GM13976 (cell line): ENCODE measurements at places on chromosomes 6 and 20.
A peak's percentile ranks its signal among the peaks of the same experiment; 100 is the strongest.

GRCh38 chr20:2706688-2707352, 14.2 kb downstream of the EBF4 start:
- peak; percentile 41 for DNase-seq

GRCh38 chr6:27617046-27617687, 144.3 kb upstream of the ZNF184 start:
- no peak for DNase-seq

- DNase-seq: peak; percentile 61
These were observed 18.7 kb downstream of the UQCC2 start for GRCh38 chr6:33692760-33693158.

- no peak for DNase-seq
These were observed 97.9 kb downstream of the ID4 start for GRCh38 chr6:19934996-19935591.

DNA sequence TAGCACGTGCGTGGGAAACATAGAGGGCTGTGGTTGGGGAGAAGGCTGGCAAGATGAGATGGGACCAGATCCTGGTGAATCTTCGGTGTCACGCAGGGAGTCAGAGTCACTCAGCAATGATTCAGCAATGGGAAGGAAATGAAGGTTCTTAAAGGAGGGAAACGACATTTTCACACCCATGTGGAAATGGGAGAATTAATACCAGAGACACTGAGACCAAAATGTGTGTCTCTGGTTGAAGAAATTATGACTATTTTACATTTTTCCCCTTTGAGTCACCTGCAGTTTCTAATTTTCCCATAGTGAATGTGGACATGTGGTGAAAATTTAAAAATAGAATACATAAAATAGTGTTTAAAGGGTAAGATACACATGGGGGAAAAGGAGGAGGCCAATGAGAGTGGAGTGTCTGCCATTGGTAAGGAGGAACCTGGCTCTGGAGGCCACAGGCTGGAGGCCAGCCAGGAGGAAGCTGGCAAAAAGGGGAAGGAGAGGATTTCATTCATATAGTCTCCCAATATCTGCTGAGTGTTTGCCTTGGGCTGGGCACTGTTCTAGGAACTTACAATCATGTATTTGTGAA, 17.5 kb downstream of the NRN1 start:
- no peak for DNase-seq

- no peak for DNase-seq
These were observed 39.3 kb upstream of the C20orf144 start for GRCh38 chr20:33622705-33623365.

DNA sequence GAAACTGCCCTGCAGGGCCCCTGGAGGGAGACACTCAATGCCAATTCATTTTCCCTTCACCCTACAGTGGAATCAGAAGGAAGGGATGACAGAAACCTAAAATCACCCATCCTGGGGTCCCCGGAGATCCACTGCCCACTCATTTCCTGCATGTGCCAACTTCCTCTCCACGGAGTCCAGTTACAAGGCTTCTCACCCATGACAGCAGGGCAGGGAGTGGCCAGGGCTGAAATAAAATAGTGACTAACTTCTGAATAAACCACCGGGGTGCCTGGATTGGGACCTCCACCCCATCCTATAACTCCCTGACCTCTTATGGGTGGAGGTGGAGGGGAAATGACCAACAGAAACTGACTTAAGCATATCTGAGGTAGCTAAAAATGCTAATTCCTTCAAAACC, 362.3 kb downstream of the MAFB start:
- no peak for DNase-seq

DNA sequence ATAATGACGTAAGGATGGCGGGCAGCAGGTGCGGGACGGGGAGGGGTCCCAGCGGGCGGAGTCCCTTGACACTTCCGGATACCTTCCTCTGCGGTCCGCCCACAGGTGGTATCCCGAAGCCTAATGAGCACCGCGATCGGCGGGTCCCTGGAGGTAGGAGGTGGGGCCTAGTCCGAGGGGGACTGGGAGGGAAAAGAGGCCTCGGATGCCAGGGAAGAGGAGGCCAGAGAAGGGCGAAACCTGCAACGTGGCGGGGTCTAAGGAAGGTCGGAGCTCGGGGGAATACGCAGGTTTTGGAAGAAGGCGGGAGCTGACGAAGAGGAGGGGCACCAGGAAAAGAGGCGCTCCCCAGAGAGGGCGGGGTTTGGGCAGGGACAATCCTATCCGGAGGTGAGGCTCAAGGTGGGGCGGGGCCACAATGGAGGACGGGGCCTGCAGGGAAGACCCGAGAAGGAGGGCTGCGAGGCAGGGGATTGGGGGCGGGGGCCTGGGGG, 3.7 kb downstream of the PRSS16 start:
- DNase-seq: peak; percentile 93

GRCh38 chr20:63767886-63768285, 28.3 kb downstream of the SLC2A4RG start:
- DNase-seq: no peak

- DNase-seq: no peak
These were observed 83.1 kb upstream of the TOX2 start for GRCh38 chr20:43831481-43832065.

DNA sequence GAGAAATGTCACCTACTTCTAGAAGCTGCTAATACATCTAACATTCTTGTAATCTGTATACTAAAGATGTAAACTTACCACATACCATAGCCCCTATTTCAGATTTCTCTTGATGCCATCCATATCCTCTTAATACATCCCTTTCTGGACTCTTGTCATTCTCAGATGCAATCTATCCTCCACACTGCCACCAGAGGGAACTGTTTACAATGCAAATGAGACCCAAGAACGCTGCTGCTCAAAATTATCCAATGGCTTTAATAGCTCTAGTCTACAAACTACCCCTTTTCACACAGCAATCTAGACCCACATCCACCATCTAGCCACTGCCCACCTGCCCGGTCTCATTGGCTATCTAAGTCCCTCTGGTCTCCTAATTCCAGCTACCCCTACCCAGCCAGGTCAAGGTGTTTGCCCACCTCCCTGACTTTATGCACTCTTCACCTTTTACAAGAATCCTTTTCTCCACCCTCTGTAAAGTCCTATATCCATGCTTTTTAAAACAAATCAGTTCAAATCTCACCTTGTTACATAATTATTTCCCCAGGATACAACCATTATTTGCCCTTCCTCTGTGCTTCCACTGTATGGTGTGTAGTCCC, 14.8 kb downstream of the FAXC start:
- DNase-seq: peak; percentile 37

DNA sequence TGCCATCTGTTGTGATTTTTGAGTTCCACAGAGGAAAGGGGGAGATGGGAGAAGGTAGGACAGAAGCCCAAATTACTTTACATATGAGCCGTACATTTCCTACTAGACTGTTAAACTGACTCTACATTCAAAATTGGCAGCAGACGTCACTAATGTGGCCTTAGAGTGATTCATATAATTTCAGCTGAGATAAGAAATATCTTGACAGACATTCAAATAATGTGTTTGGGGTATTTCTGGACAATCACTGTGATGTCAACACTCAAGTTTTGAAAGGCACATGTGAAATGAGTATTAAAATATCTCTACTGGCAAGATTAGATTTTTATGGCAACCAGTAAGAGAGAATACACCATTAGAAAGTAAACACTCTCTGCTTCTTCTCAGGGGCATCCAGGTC, 104.0 kb downstream of the MTFR2 start:
- no peak for DNase-seq

- DNase-seq: no peak
These were observed 11.2 kb upstream of the SIRPA start for GRCh38 chr20:1883986-1884385.

DNA sequence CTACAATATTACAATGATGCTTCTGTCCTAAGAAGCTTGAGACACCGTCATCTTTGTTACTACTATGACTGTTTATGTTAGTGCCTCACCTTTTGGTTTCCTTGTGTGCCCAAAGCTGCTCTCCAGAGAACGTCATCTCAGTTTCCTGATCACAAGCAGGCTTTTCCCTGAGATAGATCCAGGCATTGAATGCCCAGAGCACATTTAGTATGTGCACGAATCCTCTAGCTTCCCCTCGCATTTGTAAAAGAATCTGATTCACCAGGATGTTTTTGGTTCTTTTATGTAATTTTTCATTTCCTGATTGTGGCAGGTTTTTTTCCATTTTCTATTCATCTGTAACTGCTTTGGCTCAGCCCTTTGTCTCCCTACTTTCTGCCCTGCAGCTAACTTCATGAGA, 100.2 kb upstream of the TMEM181 start:
- no peak for DNase-seq

- no peak for DNase-seq
These were observed 116.0 kb upstream of the CITED2 start for GRCh38 chr6:139490482-139490881.

- no peak for DNase-seq
These were observed 95.5 kb upstream of the LGSN start for GRCh38 chr6:63415286-63415685.

GRCh38 chr6:104969785-104970581, 13.1 kb downstream of the LIN28B start:
- no peak for DNase-seq

- no peak for DNase-seq
These were observed 86.7 kb downstream of the SLX4IP start for GRCh38 chr20:10521836-10522235.

DNA sequence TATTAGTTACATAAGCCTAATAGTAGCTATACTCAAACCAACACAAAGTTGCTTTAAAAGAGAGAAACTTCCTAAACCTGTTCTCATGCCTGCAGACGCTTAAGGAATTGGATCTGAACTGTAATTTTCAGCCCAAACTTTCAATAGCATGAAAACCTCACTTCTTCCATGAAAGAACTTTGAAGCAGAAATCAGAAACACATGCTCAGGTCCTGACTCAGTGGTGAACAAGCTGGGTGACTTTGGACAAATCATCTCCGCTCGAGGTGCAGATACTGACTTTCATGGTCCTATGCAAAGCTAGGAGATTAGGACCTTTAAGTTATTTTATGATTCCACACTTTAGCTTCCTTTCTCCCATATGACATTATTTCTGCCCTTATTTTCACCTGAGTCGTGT, 36.5 kb downstream of the NOX3 start:
- no peak for DNase-seq

DNA sequence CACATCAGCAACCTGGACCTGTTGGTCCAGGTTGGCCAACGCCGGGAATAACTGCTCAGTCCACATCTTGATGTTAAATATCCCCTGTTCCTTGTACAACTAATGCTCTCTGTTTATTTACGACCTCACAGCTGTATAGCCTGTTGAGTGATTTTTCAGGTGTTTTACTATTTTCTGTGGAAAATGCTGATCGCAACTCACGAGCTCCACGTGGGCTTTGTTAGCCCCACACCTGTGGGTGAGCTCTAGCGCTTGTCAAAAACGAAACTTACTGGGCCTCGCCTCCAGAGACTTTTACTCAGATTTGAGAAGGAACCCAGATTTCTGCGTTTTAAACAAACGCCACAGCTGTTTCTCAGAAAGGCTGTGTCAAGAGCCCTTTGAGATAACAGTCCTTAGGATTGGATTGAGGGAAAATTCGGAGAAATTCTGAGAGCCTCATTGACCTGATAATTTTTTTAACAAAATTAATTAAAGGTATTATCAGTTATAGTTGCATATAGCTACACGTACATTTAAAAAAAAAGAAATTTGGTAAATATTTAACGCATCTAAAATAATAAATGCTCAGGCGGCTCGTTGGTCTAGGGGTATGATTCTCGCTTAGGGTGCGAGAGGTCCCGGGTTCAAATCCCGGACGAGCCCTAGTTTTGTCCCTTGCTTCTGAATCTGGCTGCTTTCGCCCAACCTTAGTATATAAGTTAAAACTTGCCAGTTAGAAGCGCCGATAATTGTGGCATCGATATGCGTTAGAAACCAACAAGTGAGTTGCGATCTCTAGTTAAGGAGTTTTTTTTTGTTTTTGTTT, 16.7 kb downstream of the HMGN4 start:
- no peak for DNase-seq

DNA sequence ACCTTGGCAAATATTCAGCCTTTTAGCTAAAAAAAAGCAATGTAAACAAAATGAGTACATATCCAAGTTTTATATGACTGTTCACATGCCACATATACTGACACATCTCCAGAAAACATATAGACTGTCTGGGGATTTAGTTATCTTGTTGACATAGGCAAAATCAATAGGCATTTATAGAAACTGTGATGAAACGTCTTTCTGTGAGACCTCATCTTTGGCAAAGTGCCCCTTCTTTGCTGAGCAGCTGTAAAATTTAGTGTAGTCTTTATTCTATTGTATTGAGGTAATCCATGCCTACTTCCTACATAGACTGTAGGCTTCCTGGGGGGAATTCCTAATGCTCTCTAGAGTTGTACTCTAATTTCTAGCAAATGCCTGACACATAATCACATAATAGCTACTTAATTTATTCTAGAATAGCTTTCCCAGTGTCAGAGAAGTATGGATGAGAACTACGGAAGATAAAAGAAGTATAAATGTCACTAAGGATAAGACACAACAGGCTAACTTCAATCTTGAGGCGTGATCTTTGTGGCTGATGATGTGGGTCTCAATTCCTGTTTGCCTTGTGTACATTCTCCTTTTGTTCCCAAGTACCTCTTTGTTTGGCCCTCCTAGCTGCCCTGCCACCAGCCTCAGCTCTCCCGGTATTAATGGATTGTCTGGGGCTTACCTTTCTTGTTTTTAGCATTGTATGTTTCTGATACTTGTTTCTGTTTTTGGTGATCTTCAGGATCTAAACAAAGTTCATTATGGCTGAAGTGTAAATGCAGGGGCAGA, 30.6 kb downstream of the PTCHD4 start:
- DNase-seq: no peak

- DNase-seq: no peak
These were observed 50.5 kb upstream of the LRRC1 start for GRCh38 chr6:53744321-53744720.

- peak; percentile 77 for DNase-seq
These were observed 91.9 kb upstream of the SIRPA start for GRCh38 chr20:1803061-1803931.

DNA sequence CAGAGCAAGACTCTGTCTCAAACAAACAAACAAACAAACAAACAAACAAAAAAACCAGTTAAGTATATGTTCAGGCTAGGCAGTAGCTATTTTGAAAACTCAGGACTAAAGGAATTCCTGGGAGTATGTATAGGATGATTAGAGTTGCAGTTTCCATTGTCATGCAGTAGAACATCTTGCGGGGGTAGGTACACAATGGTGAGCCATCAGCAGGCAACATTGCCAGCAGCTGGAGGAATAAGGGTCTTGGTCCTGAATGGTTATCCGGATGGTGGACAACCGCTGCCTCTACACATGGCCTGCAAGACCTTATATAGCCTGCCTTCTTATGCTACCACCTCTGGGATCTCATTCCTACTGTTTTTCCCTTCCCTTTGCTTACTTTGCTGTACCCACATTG, 297.5 kb downstream of the SOX4 start:
- no peak for DNase-seq
